ENCODE measurements at places on chromosomes 4 and X. TPM values are rescaled to one million over a fixed set of nuclear protein-coding genes. Genes with fewer than 3 reads are reported as not detected.

DNA sequence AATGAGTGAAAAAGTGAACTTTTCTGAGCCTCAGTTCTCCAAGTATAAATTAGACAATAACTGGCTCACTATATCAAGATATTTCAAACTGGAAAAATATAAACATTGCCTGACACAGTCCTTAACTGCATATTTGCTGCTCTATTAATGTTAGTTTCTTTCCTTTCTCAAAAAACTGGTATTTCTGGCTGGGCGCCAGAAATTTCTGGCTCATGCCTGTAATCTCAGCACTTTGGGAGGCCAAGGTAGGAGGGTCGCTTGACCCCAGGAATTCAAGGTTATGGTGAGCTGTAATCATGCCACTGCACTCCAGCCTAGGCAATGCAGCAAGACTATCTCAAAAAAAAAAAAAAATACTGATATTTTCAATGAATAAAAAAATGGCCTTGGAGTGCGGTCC lies 227.0 kb downstream of the MAGEB17 start:
- DNase-seq, result no peak
- no peaks in the 10 kb centered on the region for H3K4me1 ChIP-seq

DNA sequence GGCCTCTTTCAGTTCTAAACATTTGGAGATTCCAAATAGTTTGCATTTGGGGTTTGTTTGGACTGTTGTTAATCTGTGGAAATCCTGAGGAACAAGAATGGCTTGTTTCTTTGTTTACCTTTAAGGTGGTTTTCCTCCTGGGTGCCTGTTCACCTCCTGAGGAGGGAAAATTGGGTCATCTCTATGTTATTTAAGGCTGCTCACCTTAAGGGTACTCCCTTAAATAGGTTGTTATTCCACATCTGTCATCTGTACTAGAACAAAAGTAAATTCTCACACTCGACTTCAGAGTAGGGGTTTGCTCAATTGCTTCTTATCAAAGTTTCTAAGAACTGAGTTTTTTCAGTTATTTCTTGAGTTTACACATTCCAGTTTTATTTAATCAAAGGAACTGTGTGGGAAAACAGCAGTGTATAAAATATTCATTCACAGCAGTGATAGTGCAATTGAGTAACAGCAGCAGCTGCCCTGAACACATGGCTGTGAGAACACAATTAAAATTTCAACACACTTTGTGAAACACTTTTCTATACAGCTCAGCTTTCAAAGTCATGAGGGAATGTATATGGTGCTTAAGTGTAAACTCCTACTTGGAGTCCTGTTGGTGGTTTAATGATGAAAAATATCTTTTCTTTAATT lies 238.5 kb upstream of the PGRMC2 start:
- DNase-seq, result no peak
- H3K27me3 ChIP-seq, result no peaks in the 10 kb centered on the region
- H3K4me3 ChIP-seq, result no peak overlapping the region
- no peak overlapping the region for H3K27ac ChIP-seq

GRCh38 chr4:121574618-121575017 lies 122.2 kb downstream of the ANXA5 start:
- H3K36me3 ChIP-seq, result no peaks in the 10 kb centered on the region
- H3K27ac ChIP-seq, result no peak overlapping the region
- no peak for DNase-seq
- H3K4me1 ChIP-seq, result no peaks in the 10 kb centered on the region

DNA sequence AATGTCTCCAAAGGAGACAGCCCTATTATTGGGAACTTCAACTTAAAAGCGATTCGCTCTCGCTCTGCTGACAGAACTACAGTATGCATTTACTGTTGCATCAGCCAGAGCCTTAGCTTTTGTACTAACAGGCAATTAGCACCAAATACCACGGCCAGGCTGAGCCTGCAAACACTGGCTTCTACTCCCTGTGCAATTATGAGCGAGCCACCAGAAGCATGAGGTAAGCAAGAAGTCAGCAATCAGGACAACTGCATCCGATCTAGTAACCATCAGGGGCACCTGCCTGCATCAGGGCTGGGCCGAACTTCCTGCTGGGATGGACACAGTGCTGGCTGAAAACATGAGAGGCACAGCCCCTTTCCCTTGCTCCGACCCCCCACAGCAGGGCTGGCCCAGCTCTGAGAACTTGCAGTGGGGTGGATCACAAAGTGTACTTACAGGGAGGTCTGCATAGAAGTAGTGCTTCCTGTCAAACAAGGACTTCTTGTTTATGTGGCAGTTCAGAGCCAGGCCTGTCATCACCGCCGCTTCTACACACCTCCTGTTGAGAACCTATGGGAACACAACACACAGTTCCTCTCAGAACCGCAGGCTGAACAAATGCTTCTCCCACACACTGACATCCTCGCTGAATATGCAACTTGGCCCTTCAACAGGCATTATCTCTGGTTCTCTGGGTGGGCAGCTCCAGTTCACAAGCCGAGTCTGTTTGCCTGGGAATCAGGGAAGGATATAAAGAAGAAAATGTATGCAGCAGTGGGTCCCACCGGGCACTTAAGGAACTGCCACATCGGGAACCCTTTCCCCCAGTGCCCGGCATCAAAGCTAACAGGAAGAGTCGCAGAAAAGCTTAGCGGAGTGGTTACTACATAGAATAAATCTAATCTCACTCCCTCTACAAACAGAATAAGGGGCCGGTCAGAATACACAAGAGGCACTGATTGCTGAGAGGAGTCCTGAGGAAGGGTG lies 41.5 kb downstream of the GATB start:
- H3K4me3 ChIP-seq, result no peak overlapping the region
- H3K27ac ChIP-seq, result no peak overlapping the region
- DNase-seq, result no peak
- no peaks in the 10 kb centered on the region for H3K36me3 ChIP-seq

The HPGD gene
- total RNA-seq, result 4.3 TPM

Data from gastrocnemius medialis (tissue), 4 donors.